ENCODE measurements at places on chromosomes 3 and 15.
A peak's percentile ranks its signal among the peaks of the same experiment; 100 is the strongest.

DNA sequence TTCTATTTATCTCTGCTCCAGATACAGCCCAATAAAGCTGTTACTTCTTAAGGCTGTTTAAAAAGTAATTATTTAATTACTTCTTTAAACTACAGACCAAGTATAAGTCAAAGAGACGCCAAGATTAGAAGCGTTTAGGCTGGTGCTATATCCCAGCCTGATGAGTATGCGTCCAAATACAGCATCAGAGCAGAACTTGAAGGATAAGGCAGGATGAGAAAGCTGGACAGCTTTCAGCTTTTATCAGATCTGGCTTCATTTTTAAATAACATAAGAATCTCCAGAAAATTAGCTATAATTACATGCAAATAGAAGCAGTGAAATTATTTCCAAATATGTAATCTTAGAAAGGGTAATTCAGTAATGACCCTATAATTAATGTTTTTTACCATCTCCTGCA, 110.3 kb upstream of the MYO5C start:
- DNase-seq, result no peak

- DNase-seq, result no peak
Observed at GRCh38 chr3:61411009-61411662, 150.2 kb upstream of the PTPRG start.

DNA sequence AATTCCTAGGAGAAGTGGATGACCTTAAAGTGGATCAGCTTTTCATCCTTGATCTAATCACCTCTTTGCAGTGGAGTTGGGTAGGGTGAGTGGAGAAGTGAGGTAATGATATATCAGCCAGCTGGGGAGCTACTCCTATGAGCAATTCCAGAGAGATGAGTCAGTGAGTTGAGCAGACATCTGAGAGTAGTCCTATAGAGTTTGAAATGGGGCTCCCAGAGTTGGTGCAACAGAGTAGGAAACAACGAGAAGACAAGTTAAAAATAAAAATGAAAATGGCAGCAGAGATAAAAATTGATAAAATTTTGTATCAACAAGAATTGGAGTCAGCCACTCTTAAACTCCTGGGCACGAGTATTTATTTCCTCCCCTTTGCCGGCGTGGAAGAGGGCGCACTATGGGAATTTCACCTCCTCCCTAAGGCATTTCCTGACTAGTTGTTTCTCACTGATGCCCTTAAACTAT, 150.8 kb upstream of the DPH6 start:
- DNase-seq, result peak; percentile 80

DNA sequence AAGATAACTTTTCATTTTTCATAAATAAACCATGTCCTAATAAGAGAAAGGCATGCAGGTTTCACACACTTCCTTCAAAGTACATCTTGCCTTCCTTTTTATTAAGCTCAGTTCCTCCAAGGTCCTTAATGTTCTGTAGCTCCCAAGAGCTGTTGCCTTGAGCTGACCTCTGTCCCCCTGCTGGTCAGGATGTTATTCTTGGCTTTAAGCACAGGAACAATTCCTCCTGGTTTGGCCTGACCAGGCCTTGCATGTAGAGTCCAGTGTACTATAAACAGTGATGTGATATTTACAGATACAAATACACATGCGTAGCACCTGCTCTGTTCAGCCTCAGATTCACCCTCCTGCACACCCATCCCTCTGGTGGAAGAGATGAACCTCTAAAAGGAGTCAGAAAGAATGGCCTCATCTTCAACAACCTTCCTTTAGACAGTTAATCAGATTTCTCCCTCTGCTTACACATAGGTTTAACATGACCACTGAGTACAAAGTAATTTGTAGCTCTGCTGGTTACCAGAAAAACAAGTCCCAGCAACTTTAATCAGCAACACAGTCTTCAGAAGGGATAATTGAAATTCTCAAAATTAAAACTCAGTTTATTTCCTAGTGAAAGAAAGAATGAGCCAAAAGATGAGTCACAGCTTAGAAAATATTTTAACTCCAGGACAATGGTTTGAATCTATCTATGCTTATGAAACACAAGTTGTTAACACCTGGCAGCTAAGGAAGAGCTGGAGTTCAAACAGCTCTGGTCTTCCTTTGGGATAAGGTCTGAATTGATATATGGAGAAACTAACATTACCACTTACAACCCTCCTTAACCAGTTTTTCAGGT, 46.5 kb downstream of the PTPN9 start:
- DNase-seq, result peak; percentile 15

DNA sequence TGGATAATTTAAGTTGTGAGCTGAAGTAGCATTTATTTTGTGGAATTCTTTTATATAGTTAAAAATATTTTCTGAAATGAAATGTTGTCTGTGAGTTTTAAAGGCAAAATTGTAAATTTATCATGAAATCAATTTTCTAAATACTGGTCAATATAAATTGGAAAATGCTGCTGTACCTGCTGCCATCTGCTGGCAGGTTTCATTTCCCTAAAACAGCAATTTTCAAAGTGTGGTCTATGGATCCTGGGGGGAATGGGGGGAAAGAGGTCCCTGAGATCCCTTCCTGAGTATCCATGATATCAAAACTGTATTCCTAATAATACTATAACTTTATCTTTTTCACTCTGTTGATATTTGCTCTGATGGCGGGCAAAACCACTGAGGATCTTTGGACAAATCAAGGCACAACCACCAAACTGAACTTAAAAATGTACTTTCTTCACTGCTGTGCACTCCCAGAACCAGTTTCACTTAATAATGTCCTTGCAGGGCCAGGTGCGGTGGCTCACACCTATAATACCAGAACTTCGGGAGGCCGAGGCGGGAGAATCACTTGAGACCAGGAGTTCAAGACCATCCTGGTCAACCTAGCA, 17.2 kb upstream of the CCR4 start:
- no peak for DNase-seq

GRCh38 chr3:138375447-138375846, 27.1 kb downstream of the MRAS start:
- no peak for DNase-seq

GRCh38 chr3:48155122-48155521, 33.1 kb downstream of the CDC25A start:
- peak; percentile 75 for DNase-seq

DNA sequence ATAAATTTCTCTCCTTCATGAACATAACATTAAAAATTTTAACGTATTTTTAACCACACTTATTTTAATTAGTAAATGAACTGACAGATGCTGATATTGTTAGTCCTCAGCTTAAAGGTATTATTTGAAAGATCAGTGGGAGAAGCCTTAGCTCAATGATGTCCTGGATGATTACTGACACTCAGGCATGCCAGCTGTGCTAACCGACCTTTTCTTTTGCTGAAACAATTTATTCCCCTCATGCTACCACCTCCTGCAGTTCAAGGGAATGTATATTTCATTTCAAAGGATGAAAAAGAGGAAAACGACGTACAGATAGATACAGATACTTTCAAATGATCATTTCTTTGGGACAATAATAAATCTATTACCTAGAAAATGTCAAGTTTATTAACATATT, 620.8 kb downstream of the FGF12 start:
- no peak for DNase-seq

DNA sequence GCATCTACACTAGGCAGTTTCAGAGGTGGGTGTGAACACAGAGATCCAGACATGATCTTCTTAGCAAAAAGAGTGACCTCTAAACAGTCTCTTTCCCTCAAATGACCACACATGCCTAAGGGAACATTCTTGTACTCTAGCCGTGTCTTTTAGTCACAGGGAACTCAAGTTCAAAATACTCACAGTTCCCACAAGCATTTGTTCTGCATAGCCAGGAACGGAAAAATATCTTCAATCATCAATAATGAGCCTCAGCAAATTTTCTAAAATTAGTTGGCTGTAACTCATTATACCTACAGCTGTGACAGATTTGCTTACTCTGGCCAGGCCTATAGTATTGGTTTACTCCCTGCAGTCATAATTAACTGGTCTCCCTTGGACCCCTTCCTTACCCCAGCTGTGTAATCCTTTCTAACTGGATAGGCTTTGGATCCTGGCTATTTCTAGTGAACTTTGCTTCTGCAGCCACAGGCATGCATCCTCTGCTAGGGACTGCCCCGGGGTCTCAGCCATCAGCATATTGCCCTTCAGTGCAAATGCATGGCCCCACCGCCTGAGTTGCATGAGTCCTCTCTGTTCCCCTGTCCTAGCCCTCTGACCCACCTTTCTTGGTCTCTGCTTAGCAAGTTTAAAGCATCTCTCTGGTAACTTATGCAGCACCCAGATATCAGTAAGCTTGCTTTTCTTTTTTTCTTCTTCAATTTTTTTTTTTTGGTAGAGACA, 56.0 kb upstream of the HACD2 start:
- no peak for DNase-seq

- DNase-seq, result no peak
Observed at GRCh38 chr3:139970526-139970925, 35.5 kb downstream of the CLSTN2 start.

- no peak for DNase-seq
Observed at GRCh38 chr3:123401836-123402530, 46.9 kb downstream of the ADCY5 start.

Data from RCC 7860 (cell line).